COR-L47 (cell line): ENCODE measurements at places on chromosomes 2 and 18.

GRCh38 chr2:133434959-133435668 is 133.1 kb downstream of the NCKAP5 start:
- no peak for DNase-seq

GRCh38 chr2:9668687-9669345 is 38.0 kb upstream of the YWHAQ start:
- DNase-seq: peak; percentile 75

DNA sequence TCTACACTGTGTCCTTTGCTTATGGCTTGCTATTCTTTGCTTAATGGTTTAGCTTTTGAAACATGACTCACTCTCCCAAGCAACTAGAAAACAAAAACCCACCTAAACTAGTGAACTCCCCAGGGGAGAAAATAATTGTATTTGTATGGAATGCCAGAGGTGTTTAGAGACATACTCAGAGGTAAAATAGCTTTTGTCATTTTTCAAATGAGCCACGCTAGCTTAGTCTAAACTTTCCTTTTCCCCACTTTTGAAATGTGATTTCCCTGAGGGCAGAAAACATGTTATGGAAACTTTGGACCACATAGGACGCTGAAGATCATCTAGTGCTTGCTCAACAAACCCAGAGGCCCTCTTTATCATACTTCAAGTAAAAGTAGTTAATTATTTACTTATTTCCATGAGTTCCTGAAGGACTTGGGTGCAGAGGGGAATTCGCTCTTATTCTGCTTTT is 16.5 kb upstream of the CYTIP start:
- DNase-seq: no peak

- no peak for DNase-seq
Observed at GRCh38 chr2:68632021-68632420, 11.4 kb upstream of the PROKR1 start.

GRCh38 chr2:211649331-211649730 is 889.3 kb downstream of the ERBB4 start:
- DNase-seq: no peak

GRCh38 chr2:145631561-145631960 is 1111.6 kb upstream of the ZEB2 start:
- DNase-seq: no peak

DNA sequence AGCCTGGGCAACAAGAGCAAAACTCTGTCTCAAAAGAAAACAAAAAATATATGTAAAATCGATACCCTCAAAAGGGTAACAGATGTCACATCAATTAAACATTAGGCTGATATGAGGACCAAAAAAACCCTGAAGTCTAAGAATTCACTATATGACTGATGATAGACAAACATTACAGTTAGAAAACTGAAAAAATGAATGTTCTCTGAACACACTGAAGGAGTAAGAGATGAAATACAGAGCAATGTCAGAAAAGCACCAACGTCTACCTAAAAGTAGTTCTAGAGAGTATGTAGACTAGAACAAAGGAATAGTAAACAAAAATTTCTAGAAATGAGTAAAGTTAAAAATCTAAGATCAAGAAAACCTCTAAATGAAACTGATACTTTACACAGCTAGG is 81.9 kb downstream of the SLC66A3 start:
- DNase-seq: no peak

DNA sequence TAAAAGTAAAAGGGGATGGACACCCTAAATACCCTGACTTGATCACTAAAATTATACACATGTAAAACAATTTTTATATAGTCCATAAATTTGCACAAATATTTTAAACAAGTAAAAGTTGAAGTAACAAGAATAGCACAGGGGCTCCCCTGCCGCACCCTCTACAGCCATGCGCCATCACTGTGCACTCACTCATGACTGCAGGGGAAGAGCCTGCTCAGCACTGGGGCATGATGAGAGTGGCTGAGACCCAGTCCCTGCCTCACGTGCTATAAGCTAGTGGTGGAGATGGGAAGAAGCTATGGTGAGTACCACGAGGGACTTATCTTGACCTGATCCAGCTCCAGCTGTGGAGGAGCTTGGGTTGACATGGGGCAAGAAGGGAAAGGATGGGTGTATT is 46.9 kb upstream of the MYO1B start:
- no peak for DNase-seq

- DNase-seq: no peak
Observed at GRCh38 chr2:54059504-54059903, 55.9 kb upstream of the ACYP2 start.

GRCh38 chr2:86360776-86361175 is 23.4 kb upstream of the REEP1 start:
- no peak for DNase-seq

DNA sequence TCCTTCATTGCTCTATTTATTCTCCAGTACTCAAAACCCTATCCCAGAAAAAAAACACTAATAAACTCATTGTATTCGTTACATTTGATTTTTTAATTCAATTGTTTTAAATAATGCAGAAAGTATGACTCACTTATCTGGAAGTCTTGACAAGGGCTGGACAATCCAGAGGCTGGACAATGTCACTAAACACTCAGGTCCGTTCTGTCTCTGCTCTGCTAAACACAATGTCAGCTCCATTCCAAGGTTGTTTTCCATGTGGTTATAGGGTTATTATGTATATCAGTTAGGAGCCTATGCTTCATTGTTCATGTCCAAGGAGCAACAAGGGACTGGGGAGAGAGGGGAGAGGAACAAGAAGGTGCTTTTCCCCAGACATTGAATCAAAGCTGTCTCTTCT is 125.5 kb downstream of the IRS1 start:
- DNase-seq: no peak

GRCh38 chr2:17911491-17912260 is 33.2 kb downstream of the KCNS3 start:
- DNase-seq: no peak

GRCh38 chr18:6624271-6624660 is 105.2 kb upstream of the ARHGAP28 start:
- no peak for DNase-seq

DNA sequence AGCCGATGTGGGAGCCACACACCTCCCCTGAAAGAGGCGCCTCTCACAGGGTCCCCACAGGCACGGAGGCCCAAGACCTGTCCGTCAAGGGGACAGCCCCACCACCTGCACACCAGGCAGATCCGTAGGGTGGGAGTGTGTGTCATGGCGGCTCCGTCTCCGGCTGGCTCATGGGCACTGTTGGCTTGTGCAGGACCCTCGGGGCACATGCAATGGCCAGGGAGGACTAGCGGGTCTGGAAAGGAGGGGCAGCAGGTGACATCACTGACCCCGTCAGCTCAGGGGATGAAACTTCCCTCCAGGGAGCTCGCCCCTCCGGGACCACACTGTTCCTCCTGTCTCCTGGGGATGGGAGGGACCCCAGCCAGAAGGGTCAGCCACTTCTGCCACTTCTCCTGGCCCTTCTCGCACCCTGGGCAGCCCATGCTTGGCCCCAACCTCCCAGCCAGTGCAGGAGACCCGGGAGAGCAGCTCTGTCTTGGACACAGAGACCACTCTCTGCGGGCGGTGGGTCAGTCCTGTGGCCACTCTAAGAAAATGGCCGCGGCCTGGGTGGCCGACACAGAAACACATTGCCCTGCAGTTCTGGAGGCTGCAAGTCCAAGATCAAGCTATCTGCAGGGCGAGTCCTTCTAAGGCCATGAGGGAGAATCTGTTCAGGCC is 75.1 kb upstream of the TWIST2 start:
- DNase-seq: no peak

DNA sequence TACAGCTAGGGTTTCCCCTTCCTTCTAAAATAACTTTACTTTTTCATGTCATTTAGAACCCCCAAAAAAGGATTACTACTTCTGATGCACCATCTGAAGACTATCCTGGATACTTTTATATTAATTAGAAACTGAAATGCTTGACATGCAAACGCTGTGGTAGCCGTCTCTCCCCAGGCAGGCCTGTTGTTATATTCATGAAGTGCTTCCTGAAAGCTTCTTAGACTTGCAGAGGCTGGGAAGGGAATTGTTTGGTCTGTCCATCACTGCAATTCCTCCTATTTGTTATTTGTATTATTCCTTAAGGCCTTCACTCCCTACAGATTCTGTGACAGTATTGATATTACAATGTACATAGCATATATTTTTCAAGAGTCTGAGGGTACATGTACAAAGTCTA is 370.2 kb downstream of the NRXN1 start:
- no peak for DNase-seq

- peak; percentile 48 for DNase-seq
Observed at GRCh38 chr2:199955007-199955338, 318 bp downstream of the TYW5 start.

DNA sequence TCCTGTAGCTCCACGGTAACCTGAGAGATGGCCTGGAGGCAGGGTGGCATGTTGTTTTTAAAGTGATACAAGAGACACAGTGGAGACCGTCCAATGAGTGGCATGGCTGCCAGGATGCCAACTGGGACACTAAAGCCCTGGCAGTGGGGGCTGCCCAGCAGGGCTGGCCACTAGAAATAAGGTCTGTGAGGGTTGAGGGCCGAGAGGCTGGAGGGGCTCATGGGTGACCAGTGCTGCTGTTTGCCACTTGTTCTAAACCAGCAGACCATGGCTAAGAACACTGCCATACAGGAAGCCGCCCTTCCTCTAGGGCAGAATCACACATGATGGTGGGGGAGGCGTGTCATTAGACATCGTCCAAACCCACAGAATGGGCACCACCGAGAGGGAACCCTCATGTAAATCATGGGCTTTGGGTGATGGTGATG is 71.9 kb downstream of the ALPK2 start:
- DNase-seq: no peak

DNA sequence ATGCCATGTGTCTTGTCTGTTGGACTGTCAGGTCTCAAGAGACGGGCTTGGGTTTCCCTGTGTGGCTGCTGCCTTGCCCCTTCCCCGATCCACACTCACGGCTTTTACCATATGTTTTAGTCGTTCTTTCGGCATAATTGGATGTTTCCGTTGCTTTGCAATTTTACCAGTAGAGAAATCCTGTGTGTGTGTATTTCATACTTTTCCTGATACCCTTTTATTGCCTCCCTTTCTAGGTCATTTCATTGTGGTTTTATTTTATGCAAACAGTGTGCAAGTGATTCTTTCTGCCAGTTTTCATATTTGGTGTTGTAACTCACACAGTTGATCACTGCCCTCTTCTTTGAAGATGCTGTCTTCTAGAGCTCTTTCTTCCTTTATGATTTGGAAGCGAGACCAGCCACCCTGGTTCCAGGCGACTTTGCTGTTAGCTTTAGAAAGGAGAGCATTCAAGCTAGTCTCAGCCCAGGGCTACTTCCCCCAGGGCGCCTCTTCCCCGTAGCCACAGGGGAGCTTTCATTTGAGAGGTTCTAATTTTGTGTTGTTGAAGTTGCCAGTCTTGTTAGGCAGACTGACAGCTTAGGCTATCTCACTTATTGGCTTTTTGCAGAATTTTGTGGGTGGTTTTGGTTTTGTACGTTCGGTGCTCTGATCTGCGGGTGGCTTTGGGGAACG is 17.0 kb downstream of the SH3BP4 start:
- DNase-seq: no peak

GRCh38 chr18:75916624-75916982 is 489.1 kb upstream of the SMIM21 start:
- no peak for DNase-seq

- peak; percentile 28 for DNase-seq
Observed at GRCh38 chr2:10260130-10260529, 42.6 kb upstream of the HPCAL1 start.

GRCh38 chr18:58225101-58225500 is 181.1 kb downstream of the NEDD4L start:
- DNase-seq: no peak

GRCh38 chr2:3476321-3476984 is 42.9 kb downstream of the ADI1 start:
- DNase-seq: no peak

DNA sequence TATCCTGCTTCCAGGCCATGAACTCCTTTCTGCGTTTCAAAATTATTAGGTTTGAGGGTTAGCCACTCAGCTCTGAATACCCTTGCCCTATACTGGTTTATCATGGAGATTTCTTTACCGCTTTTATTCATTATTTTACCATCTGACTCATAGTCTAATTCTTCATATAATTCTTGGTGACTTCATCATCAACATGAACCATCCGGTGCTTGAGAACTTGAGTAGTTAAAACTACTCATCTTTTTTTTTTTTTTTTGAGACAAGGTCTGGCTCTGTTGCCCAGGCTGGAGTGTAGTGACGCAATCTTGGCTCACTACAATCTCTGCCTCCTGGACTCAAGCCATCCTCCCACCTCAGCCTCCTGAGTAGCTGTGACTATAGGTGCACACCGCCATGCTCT is 94.2 kb upstream of the LHCGR start:
- DNase-seq: no peak

GRCh38 chr2:66915237-66915636 is 480.3 kb downstream of the MEIS1 start:
- DNase-seq: no peak
